ENCODE measurements at places on chromosomes 1 and 21. TPM values are rescaled to one million over a fixed set of nuclear protein-coding genes. Genes with fewer than 3 reads are reported as not detected.

Gene BMP8A
- 0.69 TPM for polyA plus RNA-seq

Gene MAGI3
- 27.0 TPM for polyA plus RNA-seq

Gene SIPA1L2
- polyA plus RNA-seq, result 14.3 TPM

Gene OVAAL
- polyA plus RNA-seq, result not detected

Gene ANKRD65
- 2.6 TPM for polyA plus RNA-seq

Gene CLCN6
- 22.4 TPM for polyA plus RNA-seq

- no peak for DNase-seq
Observed at GRCh38 chr1:68969441-68969840, 472.6 kb upstream of the DEPDC1 start.

DNA sequence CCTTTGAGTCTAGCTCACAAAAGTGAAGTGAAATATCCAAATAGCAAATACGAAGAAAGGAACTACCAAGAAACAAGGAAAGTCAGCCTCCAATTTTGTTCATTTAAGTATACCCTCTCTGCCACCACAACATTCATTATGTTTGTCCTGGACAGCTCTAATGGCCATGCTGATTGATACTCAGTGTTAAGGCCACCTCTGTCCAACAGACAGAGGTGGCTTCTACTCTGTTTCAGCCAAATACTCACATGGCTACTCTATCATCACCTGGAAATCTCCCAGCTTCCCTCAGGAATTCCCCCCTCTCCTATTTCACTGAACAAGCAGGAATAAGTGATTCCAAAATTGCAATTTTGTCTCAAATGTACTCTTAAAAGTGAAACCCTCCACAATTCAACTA, 10.7 kb downstream of the APP start:
- no peak for DNase-seq

DNA sequence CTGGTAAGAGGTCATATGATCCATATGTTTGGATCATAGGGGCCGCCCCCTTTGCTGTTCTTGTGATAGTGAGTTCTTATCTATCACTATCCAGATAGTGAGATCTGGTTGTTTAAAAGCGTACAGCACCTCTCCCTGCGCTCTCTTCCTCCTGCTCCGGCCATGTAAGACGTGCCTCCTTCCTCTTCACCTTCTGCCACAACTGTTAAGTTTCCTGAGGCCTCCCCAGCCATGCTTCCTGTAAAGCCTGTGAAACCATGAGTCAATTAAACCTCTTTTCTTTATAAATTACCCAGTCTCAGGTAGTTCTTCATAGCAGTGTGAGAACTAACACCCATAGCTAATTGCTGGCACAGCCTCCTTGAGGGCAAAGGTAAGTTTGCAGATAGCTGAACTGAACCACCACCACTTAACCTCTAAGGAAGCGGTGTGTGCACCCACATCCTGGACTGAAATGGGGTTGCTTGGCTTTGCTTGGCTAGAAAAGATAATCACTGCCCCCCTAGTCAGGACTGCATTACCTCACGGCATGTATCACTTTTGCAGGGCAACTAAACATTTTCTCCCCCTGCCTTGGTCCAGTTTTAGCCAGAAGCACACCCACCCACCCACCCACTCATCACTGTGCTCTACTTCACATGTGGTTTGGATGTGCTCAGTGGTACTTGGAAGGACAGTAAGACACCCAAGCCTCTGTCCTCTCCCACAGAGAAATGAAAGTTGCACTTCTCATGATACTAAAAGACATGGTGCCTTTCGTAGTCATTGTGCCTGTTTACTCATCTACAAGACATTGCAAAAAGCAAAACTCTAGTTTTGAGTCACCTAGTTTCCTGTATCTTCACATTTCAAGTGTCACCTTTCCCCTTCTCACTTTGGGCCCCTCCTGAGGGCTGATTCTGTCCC, 23.1 kb upstream of the PTAFR start:
- DNase-seq, result peak; percentile 48

- peak; percentile 71 for DNase-seq
Observed at GRCh38 chr1:1777950-1778662, at the start of gene NADK. NADK (minus strand) TSS chr1:1778470; CDS start chr1:1765406, 13,064 bp downstream.

DNA sequence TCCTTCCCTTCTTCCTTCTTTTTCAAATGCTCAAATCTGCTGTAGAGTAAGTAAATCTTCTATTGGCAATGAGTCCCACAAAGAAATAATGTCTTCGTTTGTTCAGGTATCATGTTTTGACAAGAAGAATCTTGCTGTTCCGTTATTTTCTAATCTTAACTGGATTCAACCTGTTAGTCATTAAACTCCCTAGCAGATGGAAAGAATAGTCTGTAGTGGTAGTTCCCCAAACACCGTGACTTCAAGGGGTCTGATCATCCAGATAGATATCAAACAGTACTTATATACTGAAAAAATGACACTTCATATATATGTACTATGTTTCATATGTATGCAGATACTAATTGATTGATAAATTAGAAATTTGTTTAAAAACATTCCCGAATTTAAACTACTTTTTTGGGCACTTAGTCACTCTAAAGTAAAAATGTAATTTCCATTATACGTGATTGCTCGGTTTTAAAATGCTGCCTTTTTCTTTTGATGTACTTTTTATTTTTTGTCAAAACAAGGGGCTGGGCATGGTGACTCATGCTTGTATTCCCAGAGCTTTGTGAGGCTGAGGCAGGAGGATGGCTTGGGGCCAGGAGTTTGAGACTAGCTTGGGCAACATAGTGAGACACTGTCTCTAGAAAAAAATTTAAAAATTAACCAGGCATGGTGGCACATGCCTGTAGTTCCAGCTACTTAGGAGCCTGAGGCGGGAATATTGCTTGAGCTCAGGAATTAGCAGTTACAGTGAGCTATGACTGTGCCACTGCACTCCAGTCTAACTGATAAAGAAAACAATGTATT, 335.7 kb upstream of the SNX7 start:
- no peak for DNase-seq

- DNase-seq, result no peak
Observed at GRCh38 chr1:198776602-198777029, 137.8 kb downstream of the PTPRC start.

DNA sequence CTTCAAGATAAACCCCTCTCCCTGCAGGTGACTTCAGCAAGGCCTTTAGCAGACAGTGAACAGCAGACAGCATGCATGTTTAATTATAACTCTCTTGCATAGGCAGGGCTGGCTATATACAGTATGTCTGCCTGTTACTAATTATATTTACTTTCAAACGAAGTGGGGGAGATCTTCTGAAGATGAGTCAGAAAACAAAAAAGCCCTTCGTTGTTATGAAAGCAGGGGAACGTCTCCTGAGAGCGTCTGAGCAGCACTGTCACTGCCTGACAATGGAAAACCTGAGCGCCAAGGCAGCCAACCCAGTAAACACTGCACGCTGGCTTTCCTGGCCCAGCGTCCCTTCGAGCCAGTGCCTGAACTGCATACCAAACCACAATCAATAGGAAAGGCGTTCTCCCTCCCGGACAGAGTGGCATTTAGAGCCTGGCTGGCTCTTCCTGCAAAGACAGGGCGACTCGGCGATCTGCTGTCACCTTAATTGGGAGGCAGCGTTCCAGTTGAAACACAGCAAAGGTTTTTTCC, 54.1 kb downstream of the TOMM20 start:
- peak; percentile 57 for DNase-seq

DNA sequence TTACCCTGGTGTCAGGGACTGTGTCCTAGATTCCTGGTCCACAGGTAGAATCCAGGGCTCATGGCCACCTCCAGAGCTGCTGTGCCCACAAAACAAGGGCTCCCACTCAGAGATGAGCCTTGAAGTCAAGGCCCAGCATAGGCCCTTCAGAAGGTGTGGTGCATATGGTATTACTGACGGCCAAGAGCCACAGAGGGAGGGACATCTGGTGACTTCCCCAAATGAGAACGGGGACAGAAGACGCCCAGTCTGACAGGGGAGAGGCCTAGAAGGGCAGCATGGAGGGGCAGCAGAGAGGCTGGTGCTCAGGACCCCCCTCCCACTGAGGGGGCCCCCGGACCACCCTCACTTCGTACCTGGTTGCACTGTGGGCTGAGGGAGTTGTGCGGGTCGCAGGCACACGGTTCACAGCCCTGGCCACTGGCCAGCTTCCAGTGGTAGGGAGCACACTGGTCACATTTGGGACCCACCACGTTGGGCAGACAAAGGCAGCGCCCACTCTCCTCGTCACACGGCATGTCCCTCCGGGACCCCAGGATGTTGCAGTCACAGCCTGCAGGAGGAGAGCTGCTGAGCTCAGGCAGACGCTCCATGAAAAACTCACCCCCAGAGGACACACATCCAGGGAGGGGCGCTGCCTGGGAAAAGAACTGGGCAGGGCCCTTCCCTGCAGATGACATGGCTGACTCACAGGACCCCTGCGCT, 25.0 kb downstream of the LAMB3 start:
- DNase-seq, result no peak
